ENCODE measurements at places on chromosomes 13 and 19. TPM values are rescaled to one million over a fixed set of nuclear protein-coding genes. Genes with fewer than 3 reads are reported as not detected.

Gene PLK5
- total RNA-seq: not detected

- DNase-seq: no peak
Measured at GRCh38 chr13:34258646-34259386, 440.9 kb downstream of the RFC3 start.

DNA sequence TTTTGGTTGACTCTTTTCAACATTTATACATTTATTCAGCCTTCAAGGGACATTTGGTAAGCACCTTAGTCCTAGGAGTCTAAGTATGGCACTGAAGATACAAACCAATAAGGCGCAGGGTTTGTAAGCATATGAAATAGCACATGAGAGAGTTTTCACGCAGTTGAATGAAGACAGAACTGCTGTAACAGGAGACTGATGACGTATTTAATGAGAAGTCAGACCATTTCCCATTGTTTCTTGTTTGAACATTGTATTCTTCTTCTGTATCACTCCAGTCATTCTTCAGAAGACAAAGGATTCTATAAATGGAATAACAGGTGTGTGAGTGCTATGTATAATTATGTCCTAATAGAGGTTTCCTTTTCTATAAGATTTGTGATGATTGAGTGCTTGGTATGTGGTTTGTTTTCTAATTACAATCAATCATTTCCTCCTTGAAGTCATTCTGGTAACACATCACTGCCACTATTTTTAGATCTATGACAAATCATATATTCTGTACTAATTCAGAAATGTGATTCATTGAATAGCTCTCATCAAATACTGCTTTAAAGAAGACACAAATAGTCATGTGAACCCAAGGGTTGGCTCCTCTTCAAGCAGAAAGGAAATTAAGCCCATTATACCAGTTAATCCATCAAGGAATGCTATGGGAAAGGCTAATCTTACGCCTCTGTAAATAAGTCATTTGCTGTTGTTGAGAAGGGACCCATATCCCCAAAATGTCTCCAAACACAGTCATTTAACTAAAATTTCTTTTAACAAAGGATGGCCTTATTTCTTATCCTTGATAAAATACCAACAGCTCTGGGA, 222.8 kb upstream of the NBEA start:
- no peak for DNase-seq

DNA sequence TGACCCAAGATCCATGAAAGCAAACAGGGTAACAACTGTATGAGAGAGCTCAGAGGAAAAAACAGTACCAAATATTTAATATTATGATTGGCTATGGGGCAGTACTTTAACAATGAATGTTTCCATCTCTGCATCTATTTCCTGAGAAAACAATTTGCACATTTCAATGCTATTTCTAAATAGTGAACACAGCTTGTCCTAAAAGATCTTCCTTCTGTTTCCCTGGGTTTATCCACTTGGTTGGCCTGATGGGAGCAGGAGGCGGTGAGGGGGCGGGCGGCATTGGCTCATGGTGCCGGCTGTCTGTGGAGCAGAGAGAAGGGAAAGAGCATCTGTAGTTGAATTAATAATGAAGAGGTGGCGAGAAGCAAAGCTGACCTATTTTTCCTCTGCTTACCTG, 291.4 kb downstream of the DCLK1 start:
- no peak for DNase-seq

DNA sequence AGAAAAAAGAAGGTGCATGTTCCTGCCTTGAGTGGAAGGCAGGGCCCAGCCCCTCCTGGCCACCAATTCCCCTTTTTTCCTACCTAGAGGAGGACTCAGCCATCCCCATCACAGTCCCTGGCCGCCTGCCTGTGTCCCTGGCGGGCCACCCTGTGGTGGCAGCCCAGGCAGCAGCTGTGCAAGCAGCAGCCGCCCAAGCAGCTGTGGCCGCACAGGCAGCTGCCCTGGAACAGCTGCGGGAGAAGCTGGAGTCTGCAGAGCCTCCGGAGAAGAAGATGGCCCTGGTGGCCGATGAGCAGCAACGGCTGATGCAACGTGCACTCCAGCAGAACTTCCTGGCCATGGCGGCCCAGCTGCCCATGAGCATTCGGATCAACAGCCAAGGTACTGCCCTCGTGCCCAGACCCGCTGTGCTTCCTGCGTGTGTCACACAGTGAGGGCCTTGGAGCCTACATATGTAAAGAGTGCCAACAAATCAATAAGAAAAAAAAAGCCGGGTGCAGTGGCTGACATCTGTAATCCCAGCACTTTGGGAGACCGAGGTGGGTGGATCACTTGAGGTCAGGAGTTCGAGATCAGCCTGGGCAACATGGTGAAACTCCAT, 17.6 kb upstream of the WDR18 start:
- DNase-seq: no peak

DNA sequence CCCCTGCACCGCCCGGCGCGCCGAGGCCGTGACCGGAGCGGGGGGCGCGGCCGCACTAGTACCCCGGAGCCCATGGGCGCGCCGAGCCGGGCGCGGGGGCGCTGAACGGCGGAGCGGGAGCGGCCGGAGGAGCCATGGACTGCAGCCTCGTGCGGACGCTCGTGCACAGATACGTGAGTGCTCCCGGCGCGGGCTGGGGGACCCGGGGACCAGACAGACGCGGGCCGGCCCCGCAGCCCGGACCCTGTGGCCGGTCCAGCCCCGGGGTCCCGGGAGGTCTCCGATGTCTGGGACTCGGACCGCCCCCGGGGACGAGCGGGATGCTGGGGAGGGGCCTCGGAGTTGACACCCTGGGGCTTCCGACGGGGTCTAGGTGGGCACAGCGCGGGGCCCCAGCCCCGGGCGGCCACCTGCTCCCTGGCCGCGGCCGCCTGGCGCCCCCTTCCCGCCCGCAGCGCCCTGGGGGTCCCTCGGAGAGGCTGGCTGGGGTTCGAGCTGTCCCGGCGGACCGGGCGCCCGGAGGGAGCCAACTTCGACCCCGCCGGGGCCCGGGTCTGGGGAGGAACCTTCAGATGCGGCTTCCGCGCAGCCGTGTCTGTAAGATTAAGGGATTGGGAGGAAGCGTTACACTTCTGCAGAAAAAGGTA, 568 bp downstream of the ATP11A start:
- DNase-seq: no peak

Gene CRB3
- 36.4 TPM for total RNA-seq

Gene ZNF442
- not detected for total RNA-seq

DNA sequence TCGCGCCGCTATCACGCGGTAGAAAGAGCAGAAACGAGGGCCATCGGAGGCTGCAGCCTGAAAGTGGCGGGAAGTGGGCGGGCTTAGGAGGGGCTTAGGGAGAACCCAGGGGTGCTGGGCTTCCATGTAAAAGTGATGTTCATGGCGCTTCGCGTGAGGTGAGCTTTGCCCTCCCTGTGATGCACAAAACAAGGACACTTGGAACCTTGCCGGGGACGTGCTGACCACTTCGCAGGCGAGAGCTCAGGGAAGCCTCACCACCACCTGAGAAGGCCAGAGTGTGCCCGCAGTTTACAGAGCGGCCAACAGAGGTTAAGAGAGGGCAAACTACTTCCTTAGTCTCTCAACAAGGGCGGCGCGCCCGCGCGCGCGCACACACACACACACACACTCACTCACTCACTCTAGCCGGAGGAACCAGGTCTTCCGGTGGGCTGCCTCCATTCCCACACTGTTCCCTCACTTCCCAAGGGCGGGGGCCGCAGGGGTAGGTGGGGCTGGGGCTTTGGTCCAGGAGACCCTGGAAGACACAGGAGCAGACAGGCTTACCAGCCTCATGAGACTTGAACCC, 651 bp downstream of the GAPDHS start:
- DNase-seq: peak; percentile 34

DNA sequence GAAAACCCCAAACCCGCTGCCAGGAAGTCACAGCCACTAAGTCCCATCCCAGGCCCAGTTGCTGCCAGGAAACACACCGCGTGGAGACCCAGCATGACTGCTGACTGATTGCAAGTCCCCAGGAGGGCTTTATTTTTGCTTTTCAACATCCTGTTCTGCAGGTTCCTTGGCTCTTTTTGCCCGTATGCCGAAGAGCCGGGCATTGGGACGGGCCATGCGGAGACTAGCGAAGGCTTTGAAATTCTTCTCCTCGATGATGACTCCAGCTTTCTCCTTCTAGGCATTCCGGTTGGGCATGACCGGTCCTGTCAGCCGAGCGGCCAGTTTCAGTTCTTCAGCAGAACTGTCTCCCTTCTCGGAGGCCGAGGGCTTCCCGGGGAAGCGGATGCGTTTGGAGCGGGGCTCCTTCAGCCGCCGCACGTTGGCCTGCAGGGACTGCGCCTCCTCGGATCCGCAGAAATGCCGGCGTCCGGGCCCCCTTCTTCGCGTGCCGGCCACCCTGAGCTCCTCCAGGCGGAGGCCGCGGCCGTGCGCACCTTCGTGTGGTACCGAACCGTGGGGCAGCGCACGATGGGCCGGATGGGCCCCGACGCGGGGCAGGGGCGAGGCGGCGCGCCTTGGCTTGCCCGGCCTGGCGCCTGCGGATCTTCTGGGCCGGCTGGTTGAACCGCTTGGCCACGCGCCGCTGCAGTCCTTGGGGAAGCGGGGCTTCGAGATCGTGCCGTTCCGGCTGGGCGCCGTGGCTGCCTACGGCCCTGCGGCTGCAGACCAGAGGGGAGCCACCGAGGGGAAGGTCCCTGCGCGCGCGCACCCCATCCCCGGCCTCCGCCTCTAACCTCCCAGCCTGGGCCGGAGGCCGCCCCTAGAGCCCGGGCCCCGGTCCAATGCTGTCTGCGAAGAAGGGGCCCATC, 15.2 kb downstream of the ZSCAN5C start:
- no peak for DNase-seq

Gene SLC25A41
- total RNA-seq: not detected

DNA sequence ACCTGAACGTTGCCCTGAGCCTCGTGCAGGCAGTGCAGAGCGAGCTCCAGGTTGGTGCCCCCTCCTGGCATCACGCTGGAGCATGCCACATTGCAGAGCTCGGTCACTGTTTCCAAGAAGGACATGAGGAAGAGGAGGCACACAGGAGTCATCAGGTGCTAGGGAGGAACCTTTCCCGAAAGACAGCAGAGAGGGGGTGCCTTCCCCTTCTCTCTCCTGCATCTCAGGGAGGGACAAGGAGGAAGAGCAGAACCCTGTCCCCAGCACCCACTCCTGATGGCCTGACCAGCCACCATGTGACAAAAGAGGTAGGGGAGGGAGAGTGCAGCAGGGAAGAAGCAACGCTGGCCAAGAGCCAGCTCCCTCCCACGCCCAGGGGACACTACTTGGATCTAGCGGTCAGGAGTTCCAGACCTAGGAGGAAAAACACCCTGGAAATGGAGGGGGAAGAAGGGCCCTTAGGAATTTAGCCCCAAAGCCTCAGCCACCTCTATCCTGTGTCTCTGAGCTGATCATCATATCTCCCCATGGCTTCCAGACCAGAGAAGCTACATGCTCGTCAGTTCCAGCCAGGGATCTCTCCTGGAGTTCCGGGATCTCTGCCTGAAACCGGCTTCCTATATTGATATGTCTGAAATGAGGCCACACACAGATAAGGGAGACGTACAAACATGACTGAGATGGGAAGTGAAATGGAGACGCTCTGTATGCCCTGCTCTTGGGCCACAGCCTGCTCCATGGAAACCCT, 17.0 kb upstream of the NAPA start:
- DNase-seq: no peak

Gene DAND5
- 0.20 TPM for total RNA-seq

DNA sequence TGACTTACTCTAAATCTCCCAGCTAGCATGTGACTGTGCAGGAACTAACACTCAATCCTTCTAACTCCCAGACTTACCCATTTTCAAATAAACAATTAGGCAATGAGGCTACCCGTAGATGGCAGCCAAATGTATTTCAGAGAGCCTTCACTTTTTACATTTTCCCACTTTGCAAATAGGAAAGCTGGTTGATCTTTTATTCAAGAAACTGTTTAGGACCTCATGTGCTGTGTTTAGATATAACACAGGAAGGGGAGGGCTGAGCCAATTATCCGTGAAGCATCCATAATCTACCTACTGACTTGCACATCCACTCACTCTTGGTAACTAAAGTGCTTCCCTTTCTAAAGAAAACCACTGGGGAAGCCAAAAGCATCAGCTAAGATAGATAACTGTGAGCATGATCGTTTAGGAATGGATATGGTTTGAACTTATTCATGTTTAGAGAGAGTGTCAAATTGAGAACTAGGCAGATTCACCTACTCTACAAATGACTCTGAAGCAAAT, 33.4 kb downstream of the MBNL2 start:
- DNase-seq: no peak

Gene NOVA2
- not detected for total RNA-seq

- DNase-seq: no peak
Measured at GRCh38 chr13:21825186-21825585, 154.3 kb downstream of the FGF9 start.

- no peak for DNase-seq
Measured at GRCh38 chr13:32476021-32476731, 48.2 kb upstream of the N4BP2L1 start.

DNA sequence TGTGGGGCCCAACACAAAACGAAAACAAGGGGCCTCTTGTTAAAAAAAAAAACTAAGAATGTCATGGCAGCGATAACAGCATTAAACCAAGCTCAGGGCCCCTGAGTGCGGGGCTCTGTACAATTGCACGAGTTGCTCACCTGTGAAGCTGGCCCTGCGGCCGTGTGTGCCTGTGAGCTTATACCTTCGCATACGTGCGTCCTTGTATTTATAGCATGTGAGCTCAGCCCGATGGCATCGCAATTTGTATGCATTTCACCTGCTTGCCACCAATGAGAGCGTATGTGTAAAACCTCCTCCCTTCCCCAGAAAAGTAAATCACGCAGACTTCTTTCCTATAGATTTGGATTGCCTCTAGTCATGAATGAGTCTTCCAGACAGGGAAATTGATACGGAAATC, 17.1 kb downstream of the HNRNPM start:
- no peak for DNase-seq

DNA sequence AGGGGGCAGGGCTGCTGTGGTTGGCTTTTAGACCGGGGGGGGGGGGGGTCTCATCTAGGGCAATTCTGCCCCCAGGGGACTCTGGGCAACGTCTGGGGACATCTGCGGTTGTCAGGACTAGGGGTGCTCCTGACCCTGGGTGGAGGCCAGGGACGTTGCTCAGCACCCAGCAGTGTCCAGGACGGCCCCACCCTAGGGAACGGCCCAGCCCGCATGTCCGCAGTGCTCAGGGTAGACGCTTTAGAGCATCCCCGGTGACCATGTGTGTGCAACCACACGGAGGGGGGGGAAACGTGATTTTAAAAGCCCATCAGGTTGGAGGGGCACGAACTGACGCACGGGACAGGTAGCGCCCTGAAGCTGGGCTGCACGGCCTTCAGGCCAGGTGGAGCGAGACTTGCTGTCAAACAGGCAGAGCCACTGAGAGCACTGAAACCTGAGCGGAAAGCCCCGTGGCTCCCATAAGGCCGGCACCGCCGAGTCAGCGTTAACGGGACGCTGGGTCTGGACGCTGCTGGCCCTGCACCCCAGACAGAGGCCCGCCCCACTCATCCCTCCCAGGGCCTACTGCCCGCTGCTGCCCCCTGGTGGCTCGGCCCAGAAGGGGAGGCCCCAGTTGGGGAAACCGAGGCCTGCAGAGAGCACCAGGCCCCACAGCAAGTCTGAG, 8.3 kb downstream of the CACTIN start:
- DNase-seq: peak; percentile 33

Data from PC-9 (cell line).